Neural crest cell (in vitro differentiated cells): ENCODE measurements at places on chromosomes 11 and 22.
A peak's percentile ranks its signal among the peaks of the same experiment; 100 is the strongest.

DNA sequence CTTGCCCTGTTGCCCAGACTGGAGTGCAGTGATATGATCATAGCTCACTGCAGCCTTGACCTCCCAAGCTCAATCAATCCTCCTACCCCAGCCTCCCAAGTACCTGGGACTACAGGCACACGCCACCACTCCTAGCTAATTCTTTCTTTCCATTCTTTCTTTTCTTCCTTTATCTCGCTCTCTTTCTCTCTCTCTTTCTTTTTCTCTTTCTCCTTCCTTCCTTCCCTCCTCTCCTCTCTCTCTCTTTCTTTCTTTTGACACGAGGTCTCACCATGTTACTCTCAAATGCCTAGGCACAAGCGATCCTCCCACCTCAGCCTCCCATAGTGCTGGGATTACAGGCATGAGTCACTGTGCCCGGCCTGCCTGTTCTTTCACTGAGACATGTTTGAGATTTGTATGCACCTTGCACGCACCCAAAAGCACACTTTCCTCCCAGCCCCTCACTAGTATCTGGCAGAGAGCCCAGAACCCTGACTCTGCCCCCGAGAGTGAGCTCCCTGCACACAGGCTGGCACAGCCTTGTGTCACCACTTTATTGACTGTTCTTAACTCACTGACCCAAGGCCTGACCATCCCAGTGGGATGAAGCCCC lies 56.8 kb downstream of the CD6 start:
- no peak for DNase-seq
- H3K27ac ChIP-seq = peak overlapping the region; percentile 61
- H3K4me1 ChIP-seq = peaks cover 23% of the 10 kb centered on the region
- H3K36me3 ChIP-seq = no peaks in the 10 kb centered on the region

DNA sequence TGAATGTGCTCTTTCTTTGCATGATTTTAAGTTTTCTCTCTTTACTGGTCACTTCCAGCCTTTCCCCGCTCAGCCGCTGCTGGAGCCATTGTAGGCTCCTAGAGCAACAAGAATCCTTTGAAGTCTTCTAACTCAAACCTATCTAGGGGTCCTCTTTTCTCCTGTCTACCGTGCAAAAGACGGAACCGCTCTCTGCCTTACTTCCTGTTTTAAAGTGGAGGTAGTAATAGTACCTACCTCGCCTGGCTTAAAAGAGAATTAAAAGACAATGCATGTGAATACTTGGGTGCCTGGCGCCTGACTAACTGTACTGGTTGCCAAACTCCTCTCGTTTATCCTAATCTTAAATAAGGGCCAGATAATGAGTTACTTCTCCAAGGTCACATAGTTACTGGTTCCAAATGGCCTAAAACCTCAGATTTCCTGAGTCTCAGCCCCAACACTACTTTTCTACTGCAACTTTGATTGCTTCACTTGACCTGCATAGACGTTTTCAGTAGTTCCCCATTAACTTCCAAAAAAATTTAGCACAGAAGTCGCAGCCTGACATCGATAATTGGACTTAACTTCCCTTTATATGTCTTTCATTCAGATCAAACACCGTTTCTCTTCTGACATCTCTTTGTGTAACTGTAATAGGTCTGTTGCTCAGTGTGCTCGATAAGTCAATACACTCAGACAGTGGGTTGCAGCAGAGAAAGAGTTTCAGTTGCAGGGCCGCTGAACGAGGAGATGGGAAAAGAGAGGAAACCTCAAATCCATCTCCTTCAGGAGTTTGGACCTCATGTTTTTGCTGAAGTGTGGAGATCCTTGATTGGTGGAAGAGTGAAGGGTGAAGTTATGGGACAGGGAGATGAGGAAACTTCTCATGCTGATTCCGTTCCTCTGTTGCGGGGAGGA lies 891 bp downstream of the SAMM50 start:
- peaks cover 31% of the 10 kb centered on the region for H3K4me1 ChIP-seq
- peak overlapping the region; percentile 98 for H3K4me3 ChIP-seq
- no peak for DNase-seq
- peak overlapping the region; percentile 96 for H3K27ac ChIP-seq

DNA sequence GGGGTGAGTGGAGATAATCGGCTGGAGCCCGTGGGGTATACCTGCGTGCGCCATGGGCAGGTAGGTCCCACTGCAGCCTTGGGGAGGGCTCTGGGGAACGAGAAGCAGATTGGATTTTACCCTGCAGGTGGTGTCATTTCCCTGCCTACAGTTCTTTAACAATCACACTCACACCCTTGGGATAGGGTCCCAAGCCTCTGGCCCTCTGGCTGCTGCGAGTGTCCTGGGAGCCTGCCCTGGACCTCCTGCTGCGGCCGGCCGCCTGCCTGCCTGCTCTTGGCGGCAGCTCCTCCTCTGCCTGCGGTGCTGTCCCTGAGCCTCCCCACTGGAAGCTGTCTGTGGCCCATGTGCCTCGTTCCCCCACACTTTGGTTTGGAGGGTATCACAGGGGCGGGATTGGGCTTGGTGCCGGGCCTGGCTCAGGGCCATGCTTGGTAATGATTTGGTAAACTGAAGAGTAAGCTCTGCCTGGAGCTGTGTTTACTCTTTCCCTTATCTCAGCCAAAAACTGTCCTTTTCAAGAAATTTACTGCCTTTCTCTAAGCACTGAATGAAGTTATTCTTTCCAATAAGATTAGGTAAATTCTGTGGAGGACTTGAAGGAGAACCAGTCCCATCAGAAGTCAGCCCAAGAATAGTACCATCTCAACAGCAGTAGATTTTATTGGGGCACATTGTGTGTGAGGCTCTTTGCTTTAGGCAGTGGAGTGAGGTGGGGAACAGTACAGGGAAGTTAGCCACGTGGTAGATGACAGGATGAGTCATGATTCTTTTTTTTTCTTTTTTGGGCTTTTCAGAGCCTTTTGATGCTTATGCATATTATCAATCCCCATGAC lies 53.7 kb downstream of the TBC1D22A start:
- peaks cover 71% of the 10 kb centered on the region for H3K4me1 ChIP-seq
- H3K36me3 ChIP-seq = peaks cover 24% of the 10 kb centered on the region

GRCh38 chr11:4484310-4484709 lies 1.9 kb downstream of the OR52K1 start:
- no peaks in the 10 kb centered on the region for H3K36me3 ChIP-seq
- H3K4me3 ChIP-seq = no peak overlapping the region
- H3K27me3 ChIP-seq = peaks cover 10% of the 10 kb centered on the region
- DNase-seq = no peak

DNA sequence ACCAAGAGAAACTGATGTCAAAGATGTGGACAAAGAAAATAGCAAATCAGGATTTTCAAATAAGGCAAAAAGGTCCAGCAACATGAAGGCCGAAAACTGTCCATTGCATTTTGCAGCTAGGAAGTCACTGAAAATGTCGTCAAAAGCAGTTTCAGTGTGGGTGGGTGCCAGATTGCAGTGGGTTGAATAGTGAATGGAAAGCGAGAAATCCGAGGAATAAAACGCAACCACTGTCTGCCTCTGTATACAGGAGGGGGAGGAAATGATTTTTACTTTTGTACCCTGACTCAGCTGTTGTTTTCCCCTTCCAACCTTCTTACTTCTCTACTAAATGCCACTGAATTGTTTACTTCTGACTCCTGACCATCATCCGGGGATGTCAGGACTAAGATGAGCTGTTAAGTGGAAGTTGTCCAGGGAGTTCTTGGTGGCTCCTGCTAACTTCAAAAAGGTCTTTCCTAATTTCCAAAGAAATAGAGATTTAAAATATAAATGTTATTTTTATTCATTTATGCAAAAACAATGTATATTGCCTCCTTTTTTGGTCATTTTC lies 64.9 kb upstream of the BIRC3 start:
- no peaks in the 10 kb centered on the region for H3K27me3 ChIP-seq
- no peak overlapping the region for H3K4me3 ChIP-seq
- H3K36me3 ChIP-seq = no peaks in the 10 kb centered on the region

GRCh38 chr22:22896601-22897000 lies 9.0 kb downstream of the IGLL5 start:
- H3K27me3 ChIP-seq = peaks cover 73% of the 10 kb centered on the region
- no peaks in the 10 kb centered on the region for H3K36me3 ChIP-seq
- no peak overlapping the region for H3K4me3 ChIP-seq

GRCh38 chr11:30595934-30596333 lies 9.8 kb upstream of the MPPED2 start:
- no peak for DNase-seq
- H3K27me3 ChIP-seq = peaks cover 2% of the 10 kb centered on the region
- peaks cover 22% of the 10 kb centered on the region for H3K4me1 ChIP-seq

DNA sequence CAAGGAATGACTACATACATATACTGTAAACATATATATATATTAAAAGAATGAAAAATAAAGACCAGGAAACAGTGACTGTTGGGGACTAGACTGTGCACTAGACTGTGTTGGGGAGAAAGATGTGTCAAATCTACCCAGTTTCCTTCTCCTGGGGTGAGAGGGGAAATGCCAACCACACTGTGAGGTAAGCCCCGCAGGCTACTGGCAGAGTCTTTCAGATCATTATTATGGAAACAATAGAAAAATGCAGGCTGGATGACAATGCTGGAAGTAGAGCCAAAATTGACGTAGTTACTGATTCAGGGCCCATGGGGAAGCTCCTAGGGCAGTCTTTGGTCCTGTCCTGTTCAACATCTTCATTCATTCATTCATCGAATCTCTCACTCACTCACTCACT lies 101.4 kb downstream of the C11orf58 start:
- H3K36me3 ChIP-seq = peaks cover 8% of the 10 kb centered on the region
- no peak overlapping the region for H3K4me3 ChIP-seq
- no peaks in the 10 kb centered on the region for H3K4me1 ChIP-seq
- no peaks in the 10 kb centered on the region for H3K27me3 ChIP-seq
- DNase-seq = no peak
- no peak overlapping the region for H3K27ac ChIP-seq

DNA sequence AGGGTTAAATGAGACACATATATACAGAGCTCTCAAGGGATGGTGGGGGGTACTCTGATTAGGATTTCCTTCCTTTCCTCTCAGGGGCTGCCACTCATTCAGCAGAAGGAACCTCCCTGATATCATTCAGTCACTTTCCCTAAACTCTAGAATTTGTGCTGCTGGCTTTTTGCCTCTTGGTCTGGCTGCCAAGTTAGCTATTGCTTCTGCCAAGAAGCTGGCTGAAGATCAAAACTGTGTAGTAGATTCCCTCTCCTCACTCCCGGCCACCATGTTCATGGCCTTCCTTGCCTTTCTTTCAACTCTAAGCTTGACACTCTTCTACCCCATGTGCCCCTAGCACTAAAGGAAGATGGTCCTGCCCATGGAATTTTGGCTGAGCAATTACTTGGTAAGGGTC lies 18.7 kb downstream of the SLC6A5 start:
- no peak for DNase-seq
- no peaks in the 10 kb centered on the region for H3K36me3 ChIP-seq
- H3K4me3 ChIP-seq = no peak overlapping the region
- peaks cover 81% of the 10 kb centered on the region for H3K27me3 ChIP-seq

- no peak overlapping the region for H3K4me3 ChIP-seq
- no peaks in the 10 kb centered on the region for H3K4me1 ChIP-seq
- no peak for DNase-seq
- no peak overlapping the region for H3K27ac ChIP-seq
- H3K36me3 ChIP-seq = no peaks in the 10 kb centered on the region
- H3K27me3 ChIP-seq = no peaks in the 10 kb centered on the region
Observed at GRCh38 chr11:12275818-12276217, 101.6 kb upstream of the PARVA start.

GRCh38 chr11:126525216-126525615 lies 169.7 kb downstream of the ST3GAL4 start:
- no peaks in the 10 kb centered on the region for H3K27me3 ChIP-seq
- no peaks in the 10 kb centered on the region for H3K36me3 ChIP-seq
- no peak overlapping the region for H3K27ac ChIP-seq
- DNase-seq = no peak
- no peak overlapping the region for H3K4me3 ChIP-seq

- H3K36me3 ChIP-seq = no peaks in the 10 kb centered on the region
- H3K4me1 ChIP-seq = peaks cover 23% of the 10 kb centered on the region
- DNase-seq = no peak
- no peak overlapping the region for H3K4me3 ChIP-seq
- peaks cover 2% of the 10 kb centered on the region for H3K27me3 ChIP-seq
Observed at GRCh38 chr11:43931717-43932039, 10.8 kb upstream of the C11orf96 start.

- H3K36me3 ChIP-seq = no peaks in the 10 kb centered on the region
- no peak overlapping the region for H3K27ac ChIP-seq
- no peak for DNase-seq
- H3K27me3 ChIP-seq = peaks cover 5% of the 10 kb centered on the region
- H3K4me1 ChIP-seq = peaks cover 3% of the 10 kb centered on the region
- no peak overlapping the region for H3K4me3 ChIP-seq
Observed at GRCh38 chr11:93984196-93984567, 37.0 kb upstream of the HEPHL1 start.

GRCh38 chr11:27209562-27210005 lies 153.4 kb downstream of the CCDC34 start:
- peaks cover 27% of the 10 kb centered on the region for H3K36me3 ChIP-seq
- no peak for DNase-seq
- H3K27ac ChIP-seq = no peak overlapping the region
- no peak overlapping the region for H3K4me3 ChIP-seq

DNA sequence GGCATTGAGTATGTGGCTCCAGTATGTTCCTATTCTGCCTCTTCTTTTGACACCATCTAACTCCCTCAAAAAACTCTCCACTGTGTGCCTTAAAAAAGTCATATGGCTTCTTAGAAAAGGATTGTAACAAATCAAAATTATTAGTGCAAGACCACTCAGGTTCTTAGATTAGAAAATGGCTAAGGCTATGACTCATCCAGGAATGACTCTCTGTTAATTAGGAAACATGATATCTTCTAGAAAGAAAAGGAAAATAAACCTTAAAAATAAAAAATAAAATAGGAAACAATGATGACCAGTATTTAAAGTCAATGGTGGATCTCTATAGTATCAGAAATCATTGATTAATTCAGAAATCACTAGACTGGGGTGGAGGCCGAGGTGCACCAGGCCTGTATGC lies 21.7 kb downstream of the SLC25A17 start:
- H3K4me3 ChIP-seq = no peak overlapping the region
- no peaks in the 10 kb centered on the region for H3K27me3 ChIP-seq
- H3K27ac ChIP-seq = no peak overlapping the region
- no peaks in the 10 kb centered on the region for H3K4me1 ChIP-seq

GRCh38 chr11:126810776-126811175 lies 189.8 kb downstream of the KIRREL3 start:
- no peak for DNase-seq
- H3K4me3 ChIP-seq = no peak overlapping the region
- no peaks in the 10 kb centered on the region for H3K36me3 ChIP-seq
- H3K27ac ChIP-seq = no peak overlapping the region
- H3K27me3 ChIP-seq = no peaks in the 10 kb centered on the region
- H3K4me1 ChIP-seq = peaks cover 26% of the 10 kb centered on the region

DNA sequence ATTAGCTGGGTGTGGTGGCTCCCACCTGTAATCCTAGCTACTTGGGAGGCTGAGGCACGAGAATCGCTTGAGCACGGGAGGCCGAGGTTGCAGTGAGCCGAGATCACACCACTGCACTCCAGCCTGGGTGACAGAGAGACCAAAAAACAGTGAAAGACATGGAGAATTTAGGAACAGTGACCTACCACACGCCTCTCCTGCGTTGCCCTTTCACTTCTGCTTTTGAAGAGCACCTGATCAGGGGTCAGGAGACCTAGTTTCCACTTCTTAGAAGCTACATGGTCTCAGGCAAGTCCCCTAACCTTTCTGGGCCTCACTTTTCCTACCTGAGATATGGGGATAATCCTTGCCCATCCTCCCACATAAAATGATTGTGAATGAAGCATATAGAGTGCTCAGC lies 12.2 kb downstream of the SLC35C1 start:
- no peak overlapping the region for H3K4me3 ChIP-seq
- no peaks in the 10 kb centered on the region for H3K36me3 ChIP-seq
- no peaks in the 10 kb centered on the region for H3K27me3 ChIP-seq
